ENCODE measurements at places on chromosomes 5 and 9.

DNA sequence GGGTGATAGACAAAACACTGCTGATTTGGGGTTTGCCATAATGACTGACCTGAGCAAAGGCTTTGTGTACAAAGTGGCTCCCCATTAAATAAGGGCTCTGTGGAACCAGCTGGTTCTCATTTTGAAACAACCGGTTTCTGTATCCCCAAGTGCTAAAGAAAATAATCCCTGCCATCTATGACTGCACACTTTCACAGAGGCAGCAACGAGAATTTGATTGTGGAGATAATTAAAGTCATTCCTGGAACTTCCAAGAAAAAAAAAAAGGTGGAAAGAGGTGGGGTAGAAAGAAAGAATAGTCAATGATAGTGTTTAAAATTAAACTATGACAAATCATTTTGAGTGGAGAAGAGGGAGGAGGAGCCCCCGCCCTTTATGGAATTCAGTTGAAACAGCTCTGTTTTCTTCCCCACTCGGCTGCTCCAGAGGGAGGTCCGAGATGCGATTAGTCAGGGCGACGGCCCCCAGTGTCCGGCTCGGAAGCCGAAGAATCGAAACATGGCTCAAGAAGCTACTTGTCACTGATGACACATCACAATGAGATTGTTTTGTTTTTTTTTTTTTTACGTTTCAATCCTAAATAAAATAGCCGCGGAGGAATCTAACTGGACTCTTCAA, 38.4 kb downstream of the EBF1 start:
- no peak for DNase-seq

- no peak for DNase-seq
These were observed 89.7 kb upstream of the EQTN start for GRCh38 chr9:27386571-27387091.

GRCh38 chr5:116032094-116032517, at the start of gene ARL14EPL:
ARL14EPL (plus strand) TSS chr5:116032472; CDS start chr5:116051466, 18,994 bp downstream.
- no peak for DNase-seq

- DNase-seq: no peak
These were observed 79.2 kb downstream of the SEMA5A start for GRCh38 chr5:9466697-9467096.

- DNase-seq: peak; percentile 76
These were observed 887 bp upstream of the MAP3K1 start for GRCh38 chr5:56814361-56814962.

GRCh38 chr9:13128266-13128860, 151.1 kb downstream of the MPDZ start:
- DNase-seq: no peak
